Activated B cell treated with CpG ODN at 0.5 μM for 24 hours (primary cell): ENCODE measurements at places on chromosomes 16 and 17.

GRCh38 chr17:55911186-55911585, 160.3 kb downstream of the PCTP start:
- no peak for DNase-seq

GRCh38 chr17:28460901-28461300, 12.5 kb upstream of the SLC13A2 start:
- no peak for DNase-seq

GRCh38 chr17:80727409-80727755, 182.7 kb downstream of the RPTOR start:
- DNase-seq: no peak

- DNase-seq: no peak
Measured at GRCh38 chr16:84732674-84733352, 33.0 kb downstream of the USP10 start.

DNA sequence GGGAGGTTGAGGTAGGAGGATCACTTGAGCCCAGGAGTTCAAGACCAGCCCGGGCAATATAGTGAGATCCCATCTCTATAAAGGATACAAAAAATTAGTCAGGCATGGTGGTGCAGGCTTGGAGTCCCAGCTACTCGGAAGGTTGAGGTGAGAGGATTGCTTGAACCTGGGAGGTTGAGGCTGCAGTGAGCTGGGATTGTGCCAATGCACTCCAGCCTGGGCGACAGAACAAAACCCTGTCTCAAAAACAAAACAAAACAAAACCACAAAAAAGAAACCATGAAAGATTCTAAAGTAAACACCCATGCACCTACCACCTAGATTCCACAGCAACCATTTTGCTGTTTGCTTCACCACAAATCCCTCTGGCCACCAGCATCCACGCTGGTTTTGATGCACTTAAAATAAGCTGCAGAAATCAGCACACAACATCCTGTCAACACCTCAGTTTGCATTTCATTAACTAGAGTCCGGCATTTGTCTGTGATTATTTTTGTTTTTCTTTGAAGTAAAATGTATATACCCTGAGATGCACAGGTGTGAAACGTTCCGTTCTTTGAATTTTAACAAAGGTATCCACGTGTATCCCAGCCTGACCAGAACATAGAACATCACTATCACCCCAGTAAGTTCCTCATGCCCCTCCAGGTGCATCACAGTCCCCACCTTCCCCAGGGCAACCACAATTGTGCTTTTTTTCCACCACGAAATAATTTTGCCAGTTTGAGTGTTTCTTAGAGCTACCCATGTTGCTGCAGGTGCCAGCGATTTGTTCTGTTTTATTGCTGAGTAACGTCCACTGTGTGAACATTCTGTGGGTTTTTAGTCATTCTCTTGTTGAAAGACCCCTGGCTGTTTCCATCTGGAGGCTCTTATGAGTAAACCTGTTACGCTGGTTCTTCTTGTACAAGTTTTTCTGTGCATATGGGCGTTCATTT, 191.5 kb downstream of the SEC14L1 start:
- peak; percentile 13 for DNase-seq

GRCh38 chr17:45108051-45108450, 24.3 kb downstream of the PLCD3 start:
- no peak for DNase-seq

DNA sequence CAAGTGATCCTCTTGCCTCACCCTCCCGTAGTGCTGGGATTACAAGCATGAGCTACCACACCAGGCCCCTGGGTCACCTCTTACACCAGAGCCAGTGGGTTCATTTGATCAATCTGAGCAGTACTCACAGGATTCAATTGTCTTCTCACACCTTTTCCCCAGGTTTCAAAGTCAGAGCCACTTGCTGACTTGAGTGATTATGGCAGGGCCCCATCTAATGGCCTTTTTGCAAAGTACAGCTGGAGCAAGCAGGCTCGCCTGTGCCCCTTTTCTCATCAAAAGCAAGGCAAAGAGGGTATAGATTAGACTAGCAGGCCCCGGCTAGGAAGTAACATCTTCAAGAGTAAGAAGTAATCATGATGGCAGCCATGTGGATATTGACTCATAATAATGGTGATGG, 114.8 kb upstream of the NOL11 start:
- DNase-seq: no peak

DNA sequence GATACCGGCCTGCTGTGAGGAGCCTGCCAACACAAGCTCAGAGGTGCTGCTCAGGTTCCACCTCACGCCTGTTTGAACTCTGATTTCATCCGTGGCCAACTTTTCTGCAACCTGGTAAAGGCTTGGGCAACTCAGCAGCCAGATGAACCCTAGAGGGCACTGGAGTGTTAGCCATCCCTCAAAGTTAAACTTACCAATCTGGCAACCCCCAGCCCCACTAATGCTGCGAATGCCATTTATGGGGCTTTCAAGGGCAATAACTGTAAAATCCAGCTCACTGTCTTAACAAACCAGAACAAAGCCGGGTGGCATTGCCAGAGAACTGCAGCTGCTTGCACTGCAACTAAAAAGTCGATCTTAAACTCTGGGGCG, 105.5 kb downstream of the AXIN2 start:
- no peak for DNase-seq

DNA sequence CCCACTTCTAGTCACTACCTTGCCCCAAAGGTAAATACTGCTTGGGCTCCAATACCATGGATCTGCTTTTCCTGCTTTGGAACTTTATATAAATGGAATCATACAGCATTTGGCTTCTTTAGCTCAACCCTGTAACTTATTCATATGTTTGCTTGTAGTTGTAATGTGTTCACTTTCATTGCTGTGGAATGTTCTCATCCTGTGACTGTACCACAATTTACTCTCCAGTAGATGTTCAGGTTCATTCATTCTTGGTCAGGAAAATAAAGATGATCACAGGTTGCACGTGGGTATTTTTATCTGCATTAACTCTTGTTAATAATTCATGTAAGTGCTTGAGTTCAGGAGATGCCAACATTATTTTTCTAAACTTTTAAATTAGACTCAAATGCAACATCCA, 6.7 kb upstream of the BEAN1 start:
- no peak for DNase-seq

DNA sequence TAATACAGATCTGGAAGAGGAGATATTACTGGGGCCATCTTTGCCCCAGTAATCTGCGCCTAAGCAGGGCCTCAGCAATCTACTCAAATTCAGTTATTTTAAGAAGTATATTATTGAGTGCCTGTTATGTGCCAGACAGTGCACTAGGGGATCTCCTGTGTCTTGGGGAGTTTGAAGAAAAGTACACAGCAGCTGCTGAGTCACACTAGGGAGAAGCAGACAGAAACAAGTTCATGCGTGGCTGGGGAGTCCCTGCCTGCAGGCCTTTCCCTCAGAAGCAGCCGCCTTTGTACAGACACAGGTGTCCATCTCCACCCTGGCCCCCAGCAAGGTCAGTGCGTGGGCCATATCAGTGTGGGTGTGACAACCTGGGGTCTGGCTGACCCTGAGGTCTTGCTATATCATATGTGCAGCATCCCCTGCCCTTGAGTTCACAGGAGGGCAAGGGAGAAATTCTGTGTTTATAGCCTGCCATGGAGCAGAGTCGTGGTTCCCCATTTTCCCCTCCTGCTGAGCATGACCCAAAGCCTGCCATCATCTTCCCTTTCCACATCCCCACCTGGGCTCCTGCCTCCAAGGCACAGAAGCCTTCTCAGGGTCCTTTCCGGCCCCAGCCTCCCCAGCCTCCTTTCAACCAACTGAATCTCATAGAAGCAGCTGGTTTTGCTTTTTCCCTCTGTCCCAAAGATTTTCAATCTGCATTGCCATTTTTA, 229.9 kb upstream of the SDK2 start:
- DNase-seq: no peak

GRCh38 chr16:77191259-77191969, 424 bp downstream of the MON1B start:
- DNase-seq: peak; percentile 31

DNA sequence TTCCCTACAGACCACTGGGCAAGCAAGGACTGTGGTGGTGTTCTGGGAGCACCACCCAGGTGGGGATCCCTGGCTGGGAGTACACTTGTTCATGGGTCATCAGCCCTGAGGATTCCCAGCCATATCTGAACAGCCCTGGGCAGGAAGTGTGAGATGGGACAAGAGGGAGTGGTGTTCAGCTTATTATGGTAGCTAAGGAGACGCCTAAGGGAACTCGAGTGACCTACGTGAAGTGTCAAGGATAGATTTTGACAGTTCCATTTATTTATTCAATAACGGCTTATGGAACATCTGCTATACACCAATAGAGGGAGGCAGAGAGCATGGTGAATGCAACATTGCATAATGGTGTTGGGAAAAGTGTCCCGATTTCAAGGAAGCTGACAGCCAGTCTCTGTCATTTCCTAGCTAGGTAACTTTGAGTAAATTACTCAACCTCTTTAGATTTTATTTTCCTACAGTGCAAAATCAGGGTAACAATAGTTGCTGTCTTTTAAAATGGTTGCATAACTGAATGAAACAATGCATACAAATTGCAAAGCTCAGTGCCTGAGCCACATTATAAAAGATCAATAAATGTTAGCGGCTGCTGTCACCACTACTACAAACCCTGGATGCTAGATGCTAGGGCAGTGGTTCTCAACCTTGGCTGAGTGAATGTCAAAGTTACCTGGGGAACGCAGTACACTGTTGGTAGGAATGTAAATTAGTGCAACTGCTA, 534.1 kb downstream of the GRIN2A start:
- no peak for DNase-seq

- DNase-seq: peak; percentile 63
Measured at GRCh38 chr16:4505356-4506147, 29.4 kb downstream of the HMOX2 start.

DNA sequence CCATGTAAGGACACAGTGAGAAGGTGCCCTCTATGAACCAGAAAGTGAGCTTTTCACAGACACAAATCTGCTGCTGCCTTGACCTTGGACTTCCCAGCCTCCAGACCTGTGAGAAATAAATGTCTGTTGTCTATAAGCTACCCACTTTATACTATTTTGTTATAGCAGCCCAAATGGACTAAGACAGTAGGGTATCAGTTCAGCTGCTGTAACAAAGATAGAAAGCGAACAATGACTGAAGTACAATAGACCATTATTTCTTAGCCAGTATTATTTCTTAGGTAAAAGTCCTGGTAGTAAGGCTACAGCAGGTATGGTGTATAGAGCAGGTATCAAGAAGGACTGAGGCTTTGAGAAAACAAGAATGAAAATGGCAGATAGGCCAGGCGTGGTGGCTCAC, 117.0 kb downstream of the SLC39A11 start:
- no peak for DNase-seq

GRCh38 chr16:83925095-83925905, 26.4 kb downstream of the MLYCD start:
- no peak for DNase-seq

GRCh38 chr16:47392081-47392480, 68.8 kb downstream of the ITFG1 start:
- no peak for DNase-seq

DNA sequence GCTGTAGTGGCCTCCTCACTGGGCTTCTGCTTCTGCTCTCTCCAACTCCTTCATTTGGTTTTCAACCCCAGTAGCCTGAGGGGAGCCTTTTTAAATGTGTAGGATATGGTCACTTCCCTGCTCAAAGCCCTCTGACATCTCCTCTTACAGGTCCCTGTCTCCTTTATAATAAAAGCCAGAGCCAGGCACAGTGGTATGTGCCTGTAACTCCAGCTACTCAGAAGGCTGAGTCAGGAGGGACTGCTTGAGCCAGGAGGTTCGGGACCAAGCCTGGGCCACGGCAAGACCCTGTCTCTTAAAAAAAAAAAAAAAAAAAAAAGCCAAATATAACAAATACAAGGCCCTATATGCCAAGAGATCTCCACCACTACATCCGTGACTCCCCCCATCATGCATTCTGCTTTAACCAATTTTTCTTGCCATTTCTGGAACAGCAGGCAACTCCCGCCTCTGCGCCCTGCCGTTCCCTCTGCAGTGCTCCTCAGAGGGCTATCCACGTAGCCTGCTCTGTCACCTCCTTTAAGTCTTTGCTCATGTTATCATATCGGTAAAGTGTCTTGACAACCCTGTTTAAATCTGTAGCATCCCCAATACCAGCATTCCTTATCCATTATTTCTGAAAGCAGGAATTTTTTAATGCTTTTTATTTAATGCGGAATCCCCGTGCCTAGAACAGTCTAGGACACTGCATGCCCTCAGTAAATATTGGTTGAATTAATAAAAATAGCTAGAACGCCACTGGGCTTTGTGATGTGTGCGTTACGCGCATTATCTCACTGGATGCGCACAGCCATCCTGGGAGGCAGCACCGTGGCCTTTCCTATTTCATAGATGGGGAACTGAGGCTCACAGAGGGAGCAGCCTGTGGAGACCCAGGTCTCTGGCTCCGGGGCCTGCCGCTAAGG, 9.5 kb downstream of the ZNF771 start:
- DNase-seq: no peak

DNA sequence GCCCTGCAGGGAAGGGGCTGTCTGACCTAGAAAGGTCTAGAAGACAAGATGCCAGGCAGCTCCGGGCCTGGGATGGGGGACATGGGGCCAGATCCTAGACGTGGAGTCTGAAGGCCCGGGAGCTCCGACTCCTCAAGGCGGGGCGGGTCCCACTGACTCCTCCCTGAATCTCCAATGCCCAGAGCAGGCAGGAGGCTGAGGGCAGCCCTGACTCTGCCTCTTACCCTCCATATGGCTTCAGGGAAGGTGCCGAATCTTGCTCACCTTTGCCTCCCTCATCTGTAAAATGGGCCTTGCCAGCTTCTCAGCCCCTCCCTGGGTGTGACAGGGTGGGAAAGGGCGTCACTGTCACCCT, 14.8 kb downstream of the VASN start:
- DNase-seq: no peak

DNA sequence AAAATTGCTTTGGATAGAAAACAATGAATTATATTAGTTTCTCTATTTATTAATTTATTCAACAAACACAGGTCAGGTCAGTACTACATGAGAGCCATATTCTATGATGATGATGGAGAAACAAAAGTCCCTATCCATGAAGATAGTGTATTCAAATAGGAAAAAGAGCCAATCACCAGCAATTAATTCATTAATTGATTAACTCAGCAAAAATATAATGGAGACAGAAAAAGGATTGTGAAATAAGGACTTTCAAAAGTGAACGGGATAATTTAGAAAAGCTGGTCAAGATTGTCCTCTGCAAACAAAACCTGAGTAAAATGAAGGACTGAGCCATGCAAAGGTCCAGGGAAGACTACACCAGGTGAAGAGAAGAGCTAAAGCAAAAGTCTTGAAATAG, 1517.7 kb upstream of the CDH8 start:
- DNase-seq: no peak

- no peak for DNase-seq
Measured at GRCh38 chr17:48566717-48567116, 11.4 kb downstream of the HOXB4 start.

DNA sequence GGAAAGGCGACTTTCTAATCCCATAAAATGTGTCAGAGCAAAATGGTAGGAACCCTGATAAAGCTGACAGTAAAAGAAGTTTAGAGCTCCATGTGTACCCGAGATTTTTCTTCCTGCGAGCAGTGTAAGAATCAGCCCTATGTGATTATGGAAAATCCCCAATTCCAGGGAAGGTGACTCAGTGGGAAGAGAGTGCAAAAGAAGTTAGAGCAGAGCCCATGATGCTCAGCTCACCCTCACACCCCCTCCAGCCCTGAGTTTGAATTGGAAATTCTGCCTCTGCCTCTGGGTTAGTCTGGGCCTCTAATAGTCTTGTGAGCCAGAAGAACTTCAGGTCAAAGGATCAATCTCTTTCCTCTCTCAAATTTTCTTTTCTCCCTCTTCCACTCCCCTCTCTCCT, 12.5 kb downstream of the C17orf78 start:
- DNase-seq: no peak
